ENCODE measurements at places on chromosomes 12 and 14.

DNA sequence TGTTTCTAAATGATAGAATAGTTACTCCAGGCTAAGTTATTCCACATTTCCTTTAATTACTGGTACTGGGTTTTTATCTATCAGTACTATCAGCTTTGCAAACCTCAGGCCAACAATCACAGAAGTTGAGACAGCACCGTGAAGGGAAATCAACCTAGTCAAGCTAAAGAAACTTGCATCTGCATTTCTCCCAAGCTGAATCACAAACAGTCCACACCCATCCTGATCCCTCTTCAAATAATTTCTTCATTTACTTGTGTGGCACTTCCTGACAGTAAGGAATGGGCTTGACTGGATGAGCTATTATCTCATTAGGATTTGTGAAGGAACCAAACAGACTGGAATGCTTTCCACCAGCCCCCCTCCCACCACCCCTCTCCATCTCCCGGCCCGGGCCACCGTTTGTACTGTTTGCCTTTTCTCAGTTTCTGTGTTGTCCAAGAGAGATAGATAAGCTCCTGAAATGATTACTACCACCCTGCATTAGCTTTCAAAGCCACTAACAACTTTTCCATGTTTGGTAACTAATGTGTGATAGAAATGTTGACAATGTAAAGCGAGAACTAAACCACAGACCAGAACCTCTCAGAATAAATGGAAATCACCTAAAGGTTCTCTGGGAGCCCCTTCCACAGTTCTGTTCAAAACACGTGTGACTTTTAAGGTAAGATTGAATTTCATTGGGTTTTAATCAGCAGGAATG, 236.3 kb downstream of the SLC25A21 start:
- DNase-seq = no peak

GRCh38 chr12:56521209-56521589, 421 bp upstream of the RBMS2 start:
- DNase-seq = no peak

GRCh38 chr12:12715128-12715458, 2.1 kb upstream of the CDKN1B start:
- DNase-seq = no peak

- DNase-seq = no peak
Measured at GRCh38 chr12:94250130-94250529, 101.8 kb downstream of the PLXNC1 start.

- no peak for DNase-seq
Measured at GRCh38 chr14:38971258-38971921, 131.6 kb downstream of the SEC23A start.

- DNase-seq = no peak
Measured at GRCh38 chr12:45433441-45433868, 217.6 kb downstream of the ANO6 start.

GRCh38 chr12:132638541-132639408, 20.2 kb downstream of the P2RX2 start:
- DNase-seq = no peak

DNA sequence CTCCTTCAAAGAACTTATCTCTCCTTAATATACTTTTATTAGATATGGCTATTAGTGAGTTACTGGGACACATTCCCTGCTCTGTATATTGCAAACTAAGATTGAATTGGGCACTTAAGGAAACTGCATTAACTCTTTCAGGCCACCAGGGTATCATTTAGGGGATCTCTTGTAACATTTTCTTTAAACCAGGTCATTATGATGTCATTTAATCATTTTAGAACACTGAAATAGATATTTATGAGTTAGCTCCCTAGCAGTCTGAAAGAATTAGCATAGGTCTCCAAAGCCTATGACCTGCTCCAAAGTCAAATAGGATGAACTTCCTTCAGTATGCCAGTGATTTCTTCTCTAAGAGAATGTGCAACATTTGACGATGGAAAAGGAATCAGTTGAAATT, 506.9 kb downstream of the FOXG1 start:
- no peak for DNase-seq

- DNase-seq = no peak
Measured at GRCh38 chr14:39264558-39264957, 30.8 kb downstream of the MIA2 start.

GRCh38 chr14:87181288-87181687, 811.7 kb downstream of the GALC start:
- DNase-seq = no peak

- no peak for DNase-seq
Measured at GRCh38 chr12:13799574-13799973, 181.8 kb downstream of the GRIN2B start.

GRCh38 chr12:5561057-5561456, 129.1 kb downstream of the NTF3 start:
- no peak for DNase-seq

DNA sequence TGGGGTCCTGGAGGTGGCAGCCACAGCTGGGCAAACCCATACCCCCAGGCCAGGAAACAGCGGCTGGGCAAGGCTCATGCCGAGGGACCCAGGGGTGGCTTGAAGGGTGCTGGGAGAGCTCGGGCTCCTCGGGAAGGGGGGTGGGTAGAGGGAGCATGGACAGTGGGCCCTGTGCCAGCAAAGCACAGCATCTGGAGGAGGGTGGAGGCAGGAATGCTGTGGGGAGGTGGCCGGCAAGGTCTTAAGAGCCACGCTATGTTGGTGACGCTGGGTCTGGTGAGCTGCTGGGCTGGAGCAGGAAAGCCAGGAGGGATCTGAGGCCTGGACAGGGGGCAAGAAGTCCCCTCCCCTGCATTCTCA, 48.2 kb upstream of the DLK1 start:
- no peak for DNase-seq
